ENCODE measurements at places on chromosomes 12 and 14.

- DNase-seq, result no peak
Observed at GRCh38 chr12:107522692-107523477, 162.7 kb upstream of the PWP1 start.

DNA sequence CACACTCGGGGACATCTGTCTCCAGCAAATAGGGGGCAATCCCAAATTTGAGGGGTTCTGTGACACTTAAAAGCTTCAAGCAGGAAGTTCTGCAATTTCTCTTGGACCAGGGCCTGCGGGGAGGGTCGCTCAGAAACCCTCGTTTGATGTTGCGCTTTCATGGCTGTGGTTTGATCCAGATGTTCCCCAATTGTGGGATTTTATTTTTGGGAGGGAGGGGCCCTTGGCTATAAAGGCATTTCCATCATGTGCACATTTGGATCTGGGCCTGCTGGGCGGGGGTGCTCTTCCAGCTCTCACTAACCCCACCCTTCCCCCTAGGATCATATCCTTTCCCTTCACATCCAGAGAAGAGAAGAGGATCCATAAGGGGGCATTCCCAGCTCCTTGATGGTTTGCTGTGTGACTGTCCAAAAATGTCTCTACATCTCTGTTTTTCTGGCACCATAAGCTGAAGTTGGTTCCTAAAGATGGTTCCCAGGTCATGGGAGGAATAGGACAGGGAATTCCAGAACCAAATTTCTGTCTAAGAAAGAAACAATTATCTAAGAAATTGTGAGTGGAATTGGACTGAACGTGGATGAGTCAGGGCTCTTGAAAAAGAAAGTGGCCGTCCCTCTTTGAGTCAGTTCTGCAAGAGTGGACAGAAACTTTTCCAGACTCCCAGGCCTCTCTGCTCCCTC is 47.2 kb downstream of the SMUG1 start:
- DNase-seq, result no peak

GRCh38 chr14:100645196-100645981 is 58.2 kb upstream of the BEGAIN start:
- peak; percentile 74 for DNase-seq

- no peak for DNase-seq
Observed at GRCh38 chr12:128077917-128078298, 189.1 kb upstream of the TMEM132C start.

- no peak for DNase-seq
Observed at GRCh38 chr14:29773990-29774389, 153.7 kb downstream of the PRKD1 start.

DNA sequence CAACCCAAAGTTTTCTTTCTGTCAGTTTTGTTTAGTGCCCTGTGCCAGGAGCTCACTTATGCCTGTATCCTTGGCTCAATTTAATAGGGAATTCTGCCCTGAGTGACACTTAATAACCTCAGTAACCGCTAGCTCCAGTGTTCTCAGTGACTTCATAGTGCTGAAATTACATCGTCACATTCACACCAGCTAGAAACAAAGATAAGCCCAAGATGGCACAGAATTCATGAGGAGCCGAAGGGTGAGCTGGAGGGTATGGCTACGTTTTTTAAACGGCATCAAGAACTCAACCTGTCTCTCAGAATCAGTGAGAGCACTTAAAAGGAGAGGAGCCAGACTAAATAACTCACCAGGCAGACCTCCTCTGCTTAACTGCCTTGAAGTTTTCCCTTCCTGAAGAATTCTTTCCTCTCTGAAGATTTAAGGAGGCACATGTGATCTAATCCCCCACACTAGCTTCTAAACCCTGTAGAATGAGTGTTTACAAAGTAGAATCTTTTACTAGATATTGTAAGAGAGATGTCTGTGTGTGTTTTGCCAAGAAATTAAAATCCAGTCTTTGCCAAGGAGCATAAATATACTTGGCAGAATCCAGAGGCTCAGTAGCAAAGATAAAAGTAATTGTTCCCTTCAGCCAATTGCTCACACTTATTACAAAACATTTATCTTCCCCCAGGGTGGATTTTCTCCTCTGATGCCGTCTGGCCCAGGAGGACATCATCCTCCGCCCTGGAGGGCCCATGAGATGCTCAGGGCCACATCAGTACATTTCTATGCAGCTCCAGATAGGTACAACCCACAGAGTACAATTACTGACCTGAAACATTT is 37.3 kb downstream of the PTGER2 start:
- no peak for DNase-seq
